Activated CD8-positive, alpha-beta memory T cell treated with anti-CD3 and anti-CD28 coated beads for 4 hours (primary cell): ENCODE measurements at places on chromosomes 11 and 22.

GRCh38 chr11:134558258-134558835 lies 146.3 kb upstream of the B3GAT1 start:
- no peak for DNase-seq

GRCh38 chr22:50551160-50551752 lies 5.6 kb downstream of the KLHDC7B start:
- DNase-seq, result no peak

GRCh38 chr11:45156741-45157140 lies 10.3 kb downstream of the PRDM11 start:
- DNase-seq, result no peak

- no peak for DNase-seq
Observed at GRCh38 chr11:75554258-75555022, 7.6 kb upstream of the SERPINH1 start.
